ENCODE measurements at places on chromosomes 12 and 14.

- DNase-seq: no peak
Observed at GRCh38 chr12:100302081-100302480, 35.1 kb downstream of the SCYL2 start.

DNA sequence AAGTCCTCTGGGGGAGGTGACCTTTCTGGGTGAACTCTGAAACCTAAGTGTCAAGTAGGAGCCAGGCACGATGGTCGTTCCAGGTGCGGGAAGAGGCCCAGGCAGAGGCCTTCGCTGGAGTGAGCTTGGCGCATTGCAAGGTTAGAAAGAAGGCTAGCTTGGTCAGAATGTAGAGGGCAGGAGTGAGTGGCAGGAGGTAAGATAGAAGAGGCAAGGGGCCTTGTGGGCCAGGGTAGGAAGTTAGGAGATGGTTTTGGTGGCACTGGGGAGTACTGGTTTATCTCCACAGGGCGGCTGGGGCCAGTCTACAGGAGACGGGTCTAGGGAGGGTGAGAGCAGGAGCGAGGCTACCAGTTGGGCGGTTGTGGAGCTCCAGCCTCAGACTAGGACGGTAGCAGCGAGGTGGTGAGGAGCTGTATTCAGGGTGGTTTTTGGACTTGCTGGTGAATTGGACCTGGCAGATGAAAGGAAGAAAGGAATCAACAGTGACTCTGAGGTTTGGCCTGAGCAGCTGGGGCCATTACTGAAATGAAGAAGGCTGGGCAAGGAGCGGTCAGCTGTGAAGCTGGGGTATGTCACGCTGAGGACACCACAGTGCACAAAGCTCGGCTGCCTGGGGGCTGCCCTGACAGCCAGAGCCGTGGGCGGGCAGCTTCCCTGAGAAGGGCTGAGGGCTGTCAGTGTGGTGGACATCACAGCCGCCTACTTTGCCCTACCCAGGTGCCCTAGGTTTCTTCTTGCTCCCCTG, 9.0 kb downstream of the MLXIP start:
- DNase-seq: no peak

GRCh38 chr12:125284945-125285685, 219.9 kb downstream of the AACS start:
- DNase-seq: no peak

DNA sequence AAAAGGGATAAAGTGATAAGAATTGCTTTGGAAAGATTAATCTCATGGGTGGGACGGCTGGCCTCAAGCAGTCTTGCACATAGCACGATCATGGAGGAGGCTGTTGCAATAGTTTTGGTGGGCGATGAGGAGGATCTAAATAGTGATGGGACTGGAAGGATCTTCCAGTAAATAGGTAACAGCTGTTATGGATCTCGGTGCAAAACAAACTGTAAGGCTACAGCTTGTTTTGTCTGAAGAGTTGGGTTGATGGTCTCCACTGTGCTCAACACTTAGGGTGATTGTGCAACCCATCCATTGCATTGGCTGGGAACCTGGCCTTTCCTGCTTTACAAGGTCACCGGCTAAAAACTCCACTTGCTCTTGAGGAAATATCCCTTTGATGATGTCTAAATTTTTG, 21.0 kb downstream of the IGF1 start:
- DNase-seq: no peak

DNA sequence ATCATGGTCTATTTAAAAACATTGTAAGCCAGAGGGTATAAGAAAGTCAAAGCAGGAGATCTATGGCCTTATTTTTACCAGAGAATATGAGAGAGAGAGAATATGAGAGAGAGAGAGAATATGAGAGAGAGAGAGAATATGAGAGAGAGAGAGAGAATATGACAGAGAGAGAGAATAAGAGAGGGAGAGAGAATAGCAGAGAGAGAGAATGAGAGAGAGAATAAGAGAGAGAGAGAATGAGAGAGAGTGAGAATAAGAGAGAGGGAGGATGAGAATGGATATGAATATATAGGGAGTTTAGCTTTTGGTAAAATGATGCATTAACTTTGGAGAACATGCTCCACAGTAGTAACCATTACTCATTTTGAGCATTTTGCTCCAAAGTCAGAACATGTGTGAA, 48.0 kb upstream of the ALG10B start:
- no peak for DNase-seq

- DNase-seq: no peak
Observed at GRCh38 chr14:101889366-101889765, 75.0 kb upstream of the DYNC1H1 start.

DNA sequence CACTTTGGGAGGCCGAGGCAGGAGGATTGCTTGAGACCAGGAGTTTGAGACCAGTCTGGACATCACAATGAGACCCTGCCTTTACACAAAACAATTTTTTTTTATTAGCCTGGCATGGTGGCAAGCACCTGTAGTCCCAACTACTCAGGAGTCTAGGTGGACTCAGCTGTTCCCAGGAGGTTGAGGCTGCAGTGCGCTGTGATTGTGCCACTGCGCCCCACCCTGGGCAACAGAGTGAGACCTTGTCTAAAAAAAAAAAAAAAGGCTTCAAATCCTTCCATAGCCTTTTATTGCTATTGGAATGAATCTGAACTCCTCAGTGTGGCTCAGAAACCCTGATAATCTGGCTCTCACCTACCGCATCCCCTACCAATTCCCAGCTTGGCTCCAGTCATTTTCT, 26.1 kb downstream of the AK7 start:
- no peak for DNase-seq

- no peak for DNase-seq
Observed at GRCh38 chr12:13039328-13039956, 4.7 kb upstream of the FAM234B start.

- no peak for DNase-seq
Observed at GRCh38 chr12:30967026-30967425, 40.5 kb downstream of the TSPAN11 start.

DNA sequence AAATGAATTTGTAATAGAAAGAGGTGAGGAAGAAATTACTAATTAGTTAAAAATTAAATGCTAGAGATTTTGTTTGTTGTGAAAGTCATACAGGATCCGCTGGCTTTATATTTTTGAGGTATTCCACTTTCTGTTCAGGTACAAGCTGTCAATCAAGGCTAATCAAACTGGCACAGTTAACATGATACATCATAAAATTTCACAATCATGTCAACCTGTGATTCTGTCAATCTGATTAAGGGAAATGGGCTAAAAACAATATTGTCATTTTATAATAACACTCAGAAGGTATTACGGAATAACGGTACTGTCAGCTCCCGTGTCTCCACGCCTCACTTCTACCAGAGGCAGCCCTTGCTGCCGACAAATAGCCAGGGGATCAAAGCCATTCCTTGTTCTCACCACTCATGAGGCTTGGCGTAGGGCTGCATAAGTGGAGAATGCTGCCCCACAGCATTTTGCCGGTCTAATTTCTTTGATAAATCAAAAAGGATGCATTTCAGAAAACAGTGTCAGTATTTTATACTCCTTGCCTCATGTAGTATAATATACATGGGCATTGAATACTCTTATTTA, 352.9 kb downstream of the NPAS3 start:
- no peak for DNase-seq

DNA sequence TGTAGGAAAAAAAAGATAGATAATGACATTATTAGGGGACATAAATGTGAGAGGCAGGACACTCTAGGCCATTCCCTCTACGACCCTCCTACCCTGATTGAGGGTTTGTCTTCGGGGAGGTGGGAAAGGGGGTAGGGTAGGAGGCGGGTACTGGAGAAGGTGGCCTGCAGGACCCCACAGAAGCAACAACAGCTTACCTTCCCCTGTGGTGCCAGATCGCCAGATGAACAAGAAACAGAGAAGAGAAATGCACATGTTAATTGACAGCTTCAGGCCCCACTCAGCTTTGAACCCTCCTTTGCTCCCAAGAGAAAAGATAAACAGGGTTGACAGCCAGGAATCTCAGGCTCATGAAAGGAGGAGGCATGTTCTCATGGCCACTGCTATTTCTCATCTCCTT, 4.8 kb downstream of the PHB2 start:
- DNase-seq: no peak

GRCh38 chr12:80589077-80589476, 118.4 kb upstream of the MYF6 start:
- no peak for DNase-seq

GRCh38 chr12:94841177-94841576, 162.3 kb downstream of the NDUFA12 start:
- DNase-seq: no peak

DNA sequence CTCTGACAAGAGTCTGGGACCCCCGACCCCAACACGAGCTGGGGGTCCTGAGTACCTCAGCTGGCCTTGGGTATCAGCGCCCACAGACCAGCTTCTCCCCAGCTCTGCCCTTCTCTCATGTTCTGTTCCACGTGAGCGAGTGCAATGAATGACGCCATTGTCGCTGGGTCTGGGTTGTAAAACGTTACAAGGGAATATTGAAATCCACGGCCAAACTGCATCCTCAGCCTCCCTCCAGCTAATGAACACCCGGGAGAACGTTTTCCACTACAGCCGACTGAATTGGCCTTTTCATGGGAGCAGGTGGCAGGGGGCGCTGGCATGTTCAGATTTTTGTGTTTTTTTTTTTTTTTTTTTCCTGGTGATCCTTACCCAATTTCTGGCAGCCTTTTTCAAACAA, 34.7 kb downstream of the TBX5 start:
- peak; percentile 12 for DNase-seq

DNA sequence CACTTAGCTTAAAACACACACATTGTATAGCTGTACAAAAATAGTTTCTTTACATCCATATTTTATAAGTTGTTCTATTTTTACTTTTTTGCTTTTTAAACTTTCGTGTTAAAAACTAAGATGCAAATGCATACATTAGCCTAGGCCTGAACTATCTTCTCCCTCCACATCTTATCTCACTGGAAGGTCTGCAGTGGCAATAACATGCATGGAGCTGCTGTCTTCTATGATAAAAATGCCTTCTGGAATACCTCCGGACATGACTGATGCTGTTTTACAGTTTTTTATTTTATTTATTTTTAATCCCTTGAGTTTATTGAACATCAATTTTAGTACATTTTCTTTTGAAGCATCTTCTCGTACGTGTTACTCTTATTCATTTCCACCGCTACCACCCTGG, 112.3 kb upstream of the TSPAN8 start:
- no peak for DNase-seq

- DNase-seq: no peak
Observed at GRCh38 chr12:45584336-45584735, 145.2 kb upstream of the ARID2 start.

- no peak for DNase-seq
Observed at GRCh38 chr14:101563654-101564443, 2.6 kb downstream of the DIO3 start.

- no peak for DNase-seq
Observed at GRCh38 chr12:14928931-14929330, 9.4 kb downstream of the ERP27 start.

DNA sequence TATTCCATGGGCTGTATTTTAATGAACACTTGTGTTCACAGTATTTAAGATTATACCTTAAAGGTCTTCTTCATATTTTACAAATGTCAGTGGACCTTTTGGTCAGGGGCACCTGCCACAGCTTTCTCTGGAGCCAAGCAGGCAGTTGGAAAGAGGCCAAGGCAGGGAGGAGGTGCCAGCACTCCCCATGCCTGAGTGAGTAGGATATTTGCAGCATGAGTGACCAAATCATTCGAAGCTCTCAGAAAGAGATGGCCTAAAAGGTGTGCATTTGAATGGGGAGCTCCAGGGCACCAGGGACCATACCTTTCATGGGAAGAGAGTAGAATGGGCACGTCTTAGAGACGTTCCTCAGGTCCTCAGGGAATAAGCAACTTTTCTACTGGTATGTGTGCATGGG, 121.6 kb downstream of the GPR135 start:
- no peak for DNase-seq

DNA sequence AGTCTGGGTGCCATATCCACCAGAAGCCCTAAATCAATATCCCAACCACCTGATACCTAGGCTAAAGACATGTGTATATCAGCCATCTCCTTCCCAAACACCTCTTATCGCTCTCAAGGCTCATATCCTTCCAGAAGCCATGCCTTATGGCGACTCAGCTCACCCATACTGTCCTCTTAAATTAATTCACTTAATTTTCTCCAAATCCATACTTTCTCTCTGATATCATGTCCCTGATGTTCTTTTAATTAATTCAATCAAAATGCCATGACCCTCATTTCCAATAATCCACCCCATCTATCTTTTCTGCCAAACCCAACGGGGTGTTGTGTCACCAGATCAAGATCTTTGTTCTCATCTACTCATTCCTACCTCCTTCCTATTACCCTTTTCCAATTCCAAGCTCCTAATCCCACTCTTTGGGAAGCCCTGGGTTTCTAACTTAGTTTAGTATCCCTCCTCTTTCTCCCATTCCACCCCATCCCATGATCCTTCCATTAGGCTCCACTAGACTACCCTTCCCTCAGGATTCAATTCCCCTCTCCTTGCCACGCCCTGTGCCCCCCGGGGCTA, 723 bp downstream of the ATF7 start:
- no peak for DNase-seq

- peak; percentile 18 for DNase-seq
Observed at GRCh38 chr12:14384783-14385638, 19.5 kb downstream of the ATF7IP start.

GRCh38 chr12:114841557-114842251, 157.7 kb upstream of the TBX3 start:
- no peak for DNase-seq

- DNase-seq: no peak
Observed at GRCh38 chr12:114767906-114768722, 84.1 kb upstream of the TBX3 start.

GRCh38 chr14:63650256-63650952, 8.7 kb upstream of the WDR89 start:
- DNase-seq: peak; percentile 17

- DNase-seq: no peak
Observed at GRCh38 chr12:20602641-20603391, 92.3 kb upstream of the SLCO1C1 start.

DNA sequence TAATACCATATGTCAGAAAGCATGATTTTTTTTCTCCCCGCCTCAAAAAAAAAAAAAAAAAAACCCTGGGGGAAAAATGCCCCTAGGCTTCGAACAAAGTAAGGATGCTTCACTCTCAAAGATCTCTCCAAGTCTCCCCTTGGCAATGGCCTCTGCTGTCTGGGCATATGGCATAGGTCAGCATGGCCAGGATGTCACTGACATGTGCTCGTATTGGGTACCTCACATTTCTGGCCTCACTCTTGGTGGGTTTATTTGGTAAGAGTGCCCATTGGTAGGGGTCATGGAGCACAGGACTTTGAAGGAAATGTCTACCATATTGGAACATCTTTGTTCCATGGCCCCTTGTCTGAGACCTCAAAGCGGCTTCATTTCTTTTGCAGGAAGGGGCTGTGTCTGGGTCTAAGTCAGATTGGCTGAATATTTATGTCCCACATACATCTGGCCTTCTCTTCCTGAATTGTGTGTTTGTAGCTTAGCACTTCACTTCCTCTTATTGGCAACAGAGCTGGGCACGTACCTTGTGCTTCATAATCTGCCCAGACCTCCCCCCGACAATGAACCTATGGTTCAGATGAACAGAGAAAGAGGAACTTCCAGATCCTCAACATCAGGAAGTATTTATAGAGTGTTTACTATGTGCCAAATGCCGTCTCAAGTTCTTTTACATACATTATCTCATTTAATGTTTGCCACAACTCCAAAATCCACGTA, 36.3 kb upstream of the OAS1 start:
- DNase-seq: no peak

- no peak for DNase-seq
Observed at GRCh38 chr12:5452569-5452968, 20.7 kb downstream of the NTF3 start.

GRCh38 chr14:24465368-24465767, 22.8 kb upstream of the SDR39U1 start:
- DNase-seq: no peak

GRCh38 chr12:94150240-94151121, 2.1 kb downstream of the PLXNC1 start:
- no peak for DNase-seq

- no peak for DNase-seq
Observed at GRCh38 chr14:101635749-101636560, 74.7 kb downstream of the DIO3 start.

Data from occipital lobe (tissue), 3 donors.